Activated naive CD8-positive, alpha-beta T cell treated with anti-CD3 and anti-CD28 coated beads, Interleukin-2, amount 10 ng/mL, durations not matched to agents 7 days and 5 days (primary cell): ENCODE measurements at places on chromosomes 7 and 10. TPM values are rescaled to one million over a fixed set of nuclear protein-coding genes. Genes with fewer than 3 reads are reported as not detected.
A peak's percentile ranks its signal among the peaks of the same experiment; 100 is the strongest.

DNA sequence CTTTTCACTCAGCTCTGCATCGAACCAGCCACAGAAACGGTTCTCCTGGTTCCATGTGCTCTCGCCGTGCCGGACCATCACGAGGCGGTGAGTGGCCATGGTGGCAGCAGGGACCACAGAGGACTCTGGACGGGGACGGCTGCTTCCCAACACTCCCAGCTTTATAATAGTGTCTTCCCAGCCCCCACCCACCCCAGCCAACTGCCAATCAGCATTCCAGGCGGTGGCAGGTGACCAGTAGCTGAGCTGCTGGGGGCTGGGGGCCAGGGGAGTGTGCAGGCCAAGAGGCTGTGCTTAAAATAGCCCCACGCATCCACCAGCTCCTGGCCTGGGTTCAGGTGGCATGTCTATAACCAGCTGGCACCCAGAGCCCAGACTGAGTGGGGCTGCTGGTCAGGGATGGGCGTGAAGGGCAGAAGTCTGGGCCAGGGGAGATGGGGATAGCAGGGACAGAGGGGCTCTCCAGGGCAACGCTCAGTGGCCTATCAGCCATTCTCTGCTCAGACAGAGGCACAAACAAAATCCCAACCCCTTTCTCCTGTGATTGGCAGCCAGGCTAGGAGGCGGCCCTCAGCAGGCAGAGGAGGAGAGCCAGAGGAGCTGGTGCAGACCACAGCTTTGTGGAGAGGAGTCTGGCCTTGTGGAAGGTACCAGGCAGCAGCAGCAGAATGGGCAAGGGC, at the start of gene PGAM2:
PGAM2 (minus strand) TSS at position 137 of the 680 bp plus-strand sequence; CDS start at position 99, 38 bp downstream.
- no peak within 1 kb of the TSS for H3K27ac ChIP-seq
- H3K36me3 ChIP-seq: peaks cover 7% of the 10 kb centered on the region
- H3K27me3 ChIP-seq: no peaks in the 10 kb centered on the region
- no peak within 1 kb of the TSS for H3K4me3 ChIP-seq
- peak; percentile 36 for DNase-seq

- H3K27me3 ChIP-seq: no peaks in the 10 kb centered on the region
- no peak overlapping the region for H3K27ac ChIP-seq
- H3K36me3 ChIP-seq: peaks cover 10% of the 10 kb centered on the region
Observed at GRCh38 chr7:5533821-5534367, 110.3 kb upstream of the TNRC18 start.

Gene AKR1D1
- not detected for total RNA-seq

Gene TSPAN12
- not detected for total RNA-seq

Gene STAG3
- 31.1 TPM for total RNA-seq

- DNase-seq: no peak
- H3K27me3 ChIP-seq: peaks cover 10% of the 10 kb centered on the region
- no peaks in the 10 kb centered on the region for H3K36me3 ChIP-seq
- peaks cover 6% of the 10 kb centered on the region for H3K4me1 ChIP-seq
Observed at GRCh38 chr10:78225594-78225993, 191.9 kb downstream of the RPS24 start.

Gene MBL2
- not detected for total RNA-seq

GRCh38 chr7:11650030-11650429, 182.0 kb downstream of the THSD7A start:
- DNase-seq: no peak
- H3K36me3 ChIP-seq: no peaks in the 10 kb centered on the region

DNA sequence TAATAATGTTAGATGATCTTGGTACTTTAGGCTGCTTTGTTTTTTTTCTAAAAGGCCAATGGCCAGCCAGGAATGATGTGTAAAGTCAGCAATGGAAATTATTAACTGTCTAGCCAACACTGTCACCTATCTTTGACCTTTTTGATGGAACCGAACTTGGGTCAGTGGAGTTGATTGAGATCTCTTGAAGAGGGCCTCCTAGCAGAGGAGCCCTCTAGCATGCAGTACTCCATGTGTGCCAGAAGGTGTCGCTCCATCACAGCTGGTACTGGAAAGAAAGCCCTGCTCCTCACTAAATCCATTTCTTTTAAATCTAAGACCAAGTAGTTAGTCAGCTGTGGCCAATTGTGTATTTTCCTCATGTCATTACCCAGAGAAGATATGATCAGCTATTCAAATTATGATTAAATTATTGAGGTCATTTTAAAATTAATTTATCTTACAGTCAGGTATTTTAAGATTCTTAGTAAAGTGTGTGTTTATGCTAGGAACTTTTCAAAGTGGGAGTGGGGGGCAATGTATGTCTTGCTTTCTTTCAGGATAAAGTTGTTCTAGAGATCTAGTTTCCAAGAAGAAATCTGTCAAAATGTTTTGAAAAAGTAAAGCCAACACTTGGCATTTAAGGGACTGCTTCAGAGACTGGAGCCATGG, 33.1 kb upstream of the CROT start:
- peak; percentile 40 for DNase-seq
- no peak overlapping the region for H3K27ac ChIP-seq
- no peaks in the 10 kb centered on the region for H3K4me1 ChIP-seq

Gene DGKB
- total RNA-seq: not detected

Gene CALU
- total RNA-seq: 26.0 TPM

DNA sequence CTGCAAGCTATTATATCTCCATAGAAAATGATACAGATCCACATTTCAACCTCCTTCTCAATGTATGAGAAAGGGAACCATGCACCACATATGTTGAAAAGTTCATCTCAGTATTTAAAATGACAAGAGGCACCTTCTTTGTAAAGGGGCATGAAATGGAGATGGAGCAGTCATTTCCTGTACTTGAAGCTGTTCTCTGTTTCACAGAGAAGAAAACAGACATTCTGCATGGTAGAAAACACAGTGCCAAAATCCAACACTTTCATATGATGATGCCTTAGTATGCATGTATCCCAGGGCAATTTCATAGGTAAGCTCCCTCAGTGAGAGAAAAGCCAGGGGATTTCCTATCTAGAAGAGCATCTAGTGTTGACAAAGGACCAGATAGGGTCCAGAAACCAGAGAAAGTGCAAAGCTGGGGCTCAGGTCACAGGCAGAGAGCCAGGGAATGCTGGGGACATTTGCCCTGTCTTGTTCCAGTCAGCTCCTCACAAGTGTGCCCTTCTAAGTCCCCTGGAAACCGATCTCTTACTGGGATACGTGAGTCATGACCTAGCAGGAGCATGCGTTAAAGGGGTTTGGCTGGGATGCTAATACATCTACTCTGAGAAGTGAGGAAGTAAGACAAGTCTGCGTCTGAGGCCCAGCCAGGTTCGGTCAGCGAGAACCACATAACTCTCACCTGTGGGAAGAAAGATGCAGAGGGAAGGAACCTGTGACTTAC, 118.7 kb downstream of the ICA1 start:
- no peak overlapping the region for H3K27ac ChIP-seq
- H3K27me3 ChIP-seq: no peaks in the 10 kb centered on the region
- no peak for DNase-seq
- H3K4me1 ChIP-seq: peaks cover 12% of the 10 kb centered on the region
- no peak overlapping the region for H3K4me3 ChIP-seq
- no peaks in the 10 kb centered on the region for H3K36me3 ChIP-seq

Gene OPN1SW
- total RNA-seq: not detected

Gene TMEM196
- total RNA-seq: not detected

GRCh38 chr10:96357038-96357620, 1.7 kb downstream of the OPALIN start:
- H3K36me3 ChIP-seq: no peaks in the 10 kb centered on the region
- H3K27me3 ChIP-seq: peaks cover 9% of the 10 kb centered on the region
- DNase-seq: no peak
- no peaks in the 10 kb centered on the region for H3K4me1 ChIP-seq
- H3K4me3 ChIP-seq: no peak overlapping the region
- H3K27ac ChIP-seq: no peak overlapping the region
